ENCODE measurements at places on chromosomes 12 and 14.

DNA sequence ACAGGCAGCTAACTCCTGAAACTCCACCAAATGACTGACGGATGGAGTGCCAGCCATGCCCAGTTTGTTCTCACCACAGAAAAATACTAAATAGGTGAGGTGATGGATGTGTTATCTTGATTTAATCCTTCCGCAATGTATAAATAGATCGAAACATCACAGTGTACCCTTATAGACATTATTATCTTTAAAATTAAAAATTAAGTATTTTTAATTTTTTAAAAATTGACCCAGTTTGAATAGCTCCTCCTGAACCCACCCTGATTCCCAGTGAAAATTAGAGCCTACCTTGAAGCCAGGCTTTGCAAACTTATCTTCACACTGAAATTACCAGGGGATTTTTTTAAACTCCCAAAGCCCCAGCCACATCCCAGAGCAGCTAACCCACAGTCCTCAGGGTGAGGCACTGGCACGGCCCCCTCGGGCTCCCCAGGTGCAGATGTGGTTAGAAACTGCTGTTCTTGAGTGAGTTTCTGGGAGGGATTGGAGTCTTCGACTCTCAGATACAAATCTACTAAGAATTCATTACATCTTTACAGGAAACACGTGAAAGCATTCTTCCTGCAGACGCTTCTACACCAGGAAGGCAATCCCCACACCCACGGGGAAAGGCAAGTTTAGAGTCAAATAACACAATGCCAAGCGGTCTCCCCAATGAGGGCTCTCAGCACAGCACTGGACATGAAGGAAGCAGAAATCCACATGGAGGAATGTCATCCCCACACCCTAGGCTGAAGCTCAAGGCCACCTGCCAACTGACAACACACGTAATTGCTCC lies 126.4 kb downstream of the RIMBP2 start:
- no peak for DNase-seq

DNA sequence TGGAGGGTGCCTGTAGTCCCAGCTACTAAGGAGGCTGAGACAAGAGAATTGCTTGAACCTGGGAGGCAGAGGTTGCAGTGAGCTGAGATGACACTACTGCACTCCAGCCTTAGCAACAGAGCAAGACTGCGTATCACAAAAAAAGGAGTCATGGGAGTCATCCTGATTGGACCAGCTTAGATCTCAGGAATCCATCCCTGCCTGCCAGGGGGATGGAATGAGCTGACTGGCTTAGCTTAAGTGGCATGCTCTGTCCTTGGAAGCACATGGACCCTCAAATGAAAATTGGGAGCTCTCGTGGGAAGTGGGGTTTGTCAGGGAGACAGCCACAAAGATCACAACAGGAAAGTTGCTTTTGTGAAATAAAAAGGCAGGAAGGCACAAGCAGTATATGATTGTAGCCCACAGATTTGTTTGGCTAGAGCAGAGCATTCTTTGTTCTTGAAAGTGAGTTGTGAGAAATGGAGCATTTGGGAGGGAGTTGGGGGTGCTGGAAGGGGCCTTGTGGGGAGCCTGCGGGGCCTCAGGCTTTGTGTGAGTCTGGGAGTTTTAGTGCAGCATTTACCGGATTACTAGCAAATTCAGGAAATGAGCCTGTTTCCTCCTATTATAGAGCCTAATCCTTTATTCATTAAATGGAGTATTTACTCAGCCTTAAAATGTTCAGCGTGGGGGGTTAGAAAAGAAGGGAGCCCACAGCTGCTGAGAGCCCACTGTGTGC lies 30.7 kb downstream of the DGLUCY start:
- no peak for DNase-seq

GRCh38 chr12:130951636-130952035 lies 2.1 kb upstream of the ADGRD1 start:
- no peak for DNase-seq

DNA sequence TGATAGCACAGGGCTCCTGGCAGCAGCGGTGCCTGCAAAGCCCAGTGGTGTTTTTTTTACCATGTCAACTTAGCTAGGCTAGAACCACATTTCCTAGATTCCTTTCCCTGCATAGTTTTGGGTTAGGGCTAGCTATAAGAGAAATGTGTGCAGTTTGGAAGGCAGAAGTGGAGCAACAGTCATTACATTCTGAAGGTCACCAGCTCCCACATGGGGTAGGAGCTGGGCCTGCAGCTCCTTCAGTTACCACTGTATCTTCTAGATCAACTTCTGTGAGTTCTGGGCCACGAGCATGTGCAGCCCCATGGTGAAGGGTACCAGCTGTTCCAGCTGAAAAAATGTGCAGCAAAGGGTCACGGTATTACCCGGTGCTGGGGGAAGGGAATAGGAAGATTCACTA lies 2.3 kb upstream of the SLC25A3 start:
- no peak for DNase-seq

Data from stimulated activated CD8-positive, alpha-beta memory T cell treated with anti-CD3 and anti-CD28 coated beads, Interleukin-7, amount 100 ng/mL, for 1 hour (primary cell).